Caudate nucleus (tissue), 63 donors: ENCODE measurements at places on chromosomes 2 and 18.

DNA sequence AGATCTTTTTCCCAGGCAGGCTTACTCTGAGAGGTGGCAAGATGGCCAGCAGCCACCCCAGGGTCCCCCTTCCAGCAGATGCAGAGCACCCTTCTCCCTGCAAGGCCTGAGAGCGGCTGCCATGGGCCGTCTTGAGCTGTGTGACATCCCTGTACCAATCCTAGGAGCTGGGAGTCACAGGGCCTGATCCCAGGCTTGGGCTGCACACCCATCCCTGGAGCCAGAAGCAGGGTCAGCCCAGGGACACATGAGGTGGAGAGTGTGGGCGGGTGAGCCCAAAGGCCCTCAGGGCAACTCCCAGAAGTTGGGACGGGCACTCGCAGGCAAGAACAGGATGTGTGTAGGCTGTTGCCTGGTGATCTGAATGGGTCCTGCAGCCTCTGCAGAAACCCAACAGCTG, 40.5 kb downstream of the CROCC2 start:
- DNase-seq = no peak

DNA sequence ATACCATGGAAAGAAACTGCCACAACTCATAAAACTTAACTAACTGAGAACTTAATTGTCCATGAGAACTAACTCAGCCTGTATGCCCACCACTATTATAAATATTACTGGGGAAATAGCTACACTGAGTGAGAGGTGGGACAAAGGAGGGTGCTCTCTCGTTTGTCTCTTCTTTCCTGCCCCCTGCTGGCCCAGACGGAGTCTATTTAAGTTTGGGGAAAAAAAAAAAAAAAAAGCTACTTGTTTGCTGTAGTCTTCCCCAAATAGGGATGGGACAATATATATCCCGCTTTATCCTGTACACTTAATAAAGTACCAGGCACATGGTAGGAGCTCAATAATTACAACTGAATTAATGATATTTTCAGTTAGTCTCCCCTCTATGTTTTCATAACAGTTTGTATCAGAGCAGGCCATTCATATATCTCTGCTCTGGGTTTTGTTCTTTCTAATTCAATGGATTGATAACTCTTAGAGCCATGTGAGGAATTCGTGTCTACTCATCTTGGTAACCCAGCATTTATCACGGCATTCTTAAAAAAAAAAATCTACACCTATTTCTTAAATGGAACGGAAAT, 647.6 kb upstream of the PKDCC start:
- no peak for DNase-seq

GRCh38 chr2:19689646-19690168, 212.1 kb downstream of the TTC32 start:
- DNase-seq = no peak

DNA sequence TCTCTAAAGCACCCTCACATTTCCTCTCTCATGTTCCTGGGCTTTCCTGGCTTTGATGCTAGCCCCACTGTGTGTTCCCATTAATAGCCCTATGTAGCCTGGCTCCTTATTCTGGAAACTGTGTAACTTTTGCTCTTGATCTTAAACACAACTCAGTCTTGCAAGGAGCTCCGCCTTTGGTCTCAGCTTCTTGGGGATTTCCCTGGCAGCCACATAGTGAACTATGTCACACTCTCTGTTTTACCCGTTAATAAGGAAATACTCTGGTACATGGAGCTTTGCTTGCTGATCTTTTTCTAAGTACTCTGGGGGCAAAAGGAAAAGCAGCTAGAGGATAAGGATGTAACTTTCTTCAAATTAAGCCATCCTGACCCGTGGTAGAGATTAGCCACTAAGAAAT, 259.3 kb downstream of the NEDD4L start:
- no peak for DNase-seq

DNA sequence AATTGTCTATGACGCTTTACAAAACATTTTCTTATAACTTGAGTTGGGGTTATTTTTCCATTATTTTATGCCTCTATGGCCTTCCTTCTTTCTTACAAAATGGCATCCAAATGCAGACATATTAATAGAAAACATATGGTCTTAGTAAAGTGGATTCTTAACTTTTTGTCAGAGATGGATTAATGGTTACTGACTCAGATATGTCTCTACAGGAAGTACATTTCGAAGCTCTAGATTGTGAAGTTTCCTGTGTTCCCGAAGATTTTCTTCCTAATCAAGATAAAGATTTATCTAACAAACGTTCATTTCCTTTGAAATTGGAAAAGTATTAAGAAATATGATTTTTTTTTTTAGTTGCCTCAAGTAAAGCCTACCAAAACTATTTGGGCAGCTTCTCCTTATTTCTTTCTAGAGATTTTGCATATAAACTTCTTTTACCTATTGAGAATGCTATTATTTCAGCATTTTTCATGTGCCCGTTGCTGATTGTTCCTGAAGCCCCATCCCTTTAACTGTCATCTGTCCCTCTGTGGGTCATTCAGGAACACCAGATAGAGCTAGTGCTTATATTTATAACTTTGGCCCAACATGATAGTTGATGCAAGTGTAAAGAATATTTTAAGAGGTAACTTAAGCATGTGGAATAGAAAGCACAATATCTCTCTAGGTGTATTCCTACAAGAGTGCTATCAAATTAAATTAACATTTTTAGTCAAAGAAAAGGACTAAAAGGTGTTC, 498.0 kb downstream of the CCDC85A start:
- no peak for DNase-seq

GRCh38 chr2:236706288-236706687, 136.7 kb downstream of the ACKR3 start:
- no peak for DNase-seq

DNA sequence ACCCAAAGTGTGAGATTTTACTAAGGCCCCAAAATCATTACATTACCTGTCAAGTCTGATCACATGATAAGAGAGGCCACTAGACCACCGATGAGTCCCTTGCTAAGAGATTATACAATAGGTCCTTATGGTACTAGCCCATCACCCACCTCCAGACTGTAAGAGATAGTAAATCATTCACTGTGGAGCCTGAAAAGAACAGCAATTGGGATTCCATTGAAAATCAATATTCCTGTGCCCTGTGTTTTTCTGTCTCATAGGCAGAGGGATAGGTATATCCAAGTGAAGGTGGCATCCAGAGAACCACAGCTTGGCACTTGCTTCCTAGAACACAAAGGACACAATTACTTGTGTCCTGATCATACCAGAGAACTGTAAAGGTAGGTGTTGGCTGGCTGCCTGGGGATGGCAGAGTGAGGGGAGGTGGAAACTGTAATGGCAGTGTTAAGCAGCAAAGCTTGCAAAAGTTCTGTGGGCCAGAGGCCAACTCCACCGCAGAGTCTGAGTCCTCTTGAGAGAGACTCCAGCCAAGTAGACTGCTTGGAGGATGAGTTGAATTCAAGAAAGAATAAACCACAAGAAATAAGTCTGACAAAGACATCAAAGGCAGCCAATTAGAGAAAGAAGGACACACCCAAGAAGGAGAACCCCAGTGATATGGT, 102.0 kb upstream of the PIEZO2 start:
- no peak for DNase-seq

- no peak for DNase-seq
Observed at GRCh38 chr2:10721396-10722251, at the start of gene ATP6V1C2. TSS of gene ATP6V1C2 (plus strand) at chr2:10721630. CDS start at chr2:10722850, 1,220 bp downstream.

DNA sequence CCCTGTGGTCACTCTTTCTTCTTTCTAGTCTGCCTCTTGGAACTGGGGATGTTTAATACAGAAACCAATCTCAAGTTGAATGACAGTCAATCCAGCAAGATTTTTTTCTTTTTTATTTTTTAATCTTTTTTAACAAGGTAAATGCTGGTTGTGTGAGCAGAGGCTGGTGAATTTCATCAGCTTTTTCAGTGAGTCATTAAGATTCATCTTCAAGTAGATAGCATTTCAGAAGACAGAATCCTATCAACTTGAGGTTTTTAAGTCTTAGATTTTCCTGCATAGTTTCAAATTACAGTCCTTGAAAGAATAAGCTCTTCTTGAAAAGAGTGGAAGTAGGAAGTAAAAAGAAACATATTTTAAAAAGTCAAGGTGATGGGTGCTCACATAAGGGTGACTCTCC, 12.4 kb downstream of the SLC8A1 start:
- DNase-seq = no peak

- DNase-seq = no peak
Observed at GRCh38 chr2:111534910-111535352, 349.1 kb downstream of the ANAPC1 start.

GRCh38 chr2:201116959-201117734, 1.2 kb downstream of the CFLAR start:
- DNase-seq = no peak

DNA sequence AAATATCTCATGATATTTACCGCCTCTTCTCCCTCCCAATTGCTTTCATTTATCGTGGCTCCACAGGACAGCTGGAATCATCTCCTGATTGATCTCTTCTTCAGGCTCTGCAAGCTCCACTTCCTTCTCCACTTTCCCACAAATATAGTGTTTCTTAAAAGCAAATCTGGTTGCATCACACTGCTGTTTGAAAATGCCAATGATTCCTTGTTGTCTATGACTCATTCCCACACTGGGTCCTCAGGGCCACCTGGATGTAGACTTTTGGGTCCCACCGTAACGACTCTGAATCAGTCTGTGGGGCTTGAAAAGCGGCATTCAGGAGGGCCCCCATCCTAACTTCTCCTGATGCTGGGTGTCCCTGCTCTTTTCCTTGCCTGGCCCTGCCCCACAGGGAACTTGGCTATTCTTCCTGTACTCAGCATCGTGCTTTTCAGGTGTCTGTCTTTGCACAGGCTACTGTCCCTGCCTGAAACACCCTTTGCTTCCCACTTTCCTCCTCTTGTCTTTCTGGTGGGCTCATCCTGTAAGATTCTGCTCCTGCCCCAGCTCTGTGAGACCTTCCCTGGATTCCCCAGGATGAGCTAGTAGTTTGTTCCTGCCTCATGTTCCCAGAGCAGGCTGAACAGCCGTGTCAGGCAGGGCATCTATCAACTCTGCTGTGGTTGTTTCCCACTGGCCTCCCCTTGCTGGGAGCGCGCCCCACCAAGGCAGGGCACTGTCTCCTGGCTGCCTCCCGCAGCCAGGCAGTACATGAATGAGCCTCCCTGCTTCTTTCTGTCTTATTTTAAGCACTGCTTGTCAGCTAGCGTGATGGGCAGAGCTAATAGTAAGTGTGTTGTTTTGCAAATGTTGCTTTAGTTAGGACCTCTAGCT, 111.9 kb downstream of the KCTD1 start:
- no peak for DNase-seq

GRCh38 chr18:9919564-9920232, 5.9 kb downstream of the VAPA start:
- DNase-seq = no peak

GRCh38 chr2:182043861-182044260, 58.2 kb downstream of the PPP1R1C start:
- no peak for DNase-seq
